ENCODE measurements at places on chromosomes 12 and 14.
A peak's percentile ranks its signal among the peaks of the same experiment; 100 is the strongest.

- DNase-seq: no peak
Measured at GRCh38 chr12:25058658-25059058, 109.8 kb upstream of the BCAT1 start.

GRCh38 chr12:109266106-109266879, 42.8 kb downstream of the FOXN4 start:
- DNase-seq: no peak

DNA sequence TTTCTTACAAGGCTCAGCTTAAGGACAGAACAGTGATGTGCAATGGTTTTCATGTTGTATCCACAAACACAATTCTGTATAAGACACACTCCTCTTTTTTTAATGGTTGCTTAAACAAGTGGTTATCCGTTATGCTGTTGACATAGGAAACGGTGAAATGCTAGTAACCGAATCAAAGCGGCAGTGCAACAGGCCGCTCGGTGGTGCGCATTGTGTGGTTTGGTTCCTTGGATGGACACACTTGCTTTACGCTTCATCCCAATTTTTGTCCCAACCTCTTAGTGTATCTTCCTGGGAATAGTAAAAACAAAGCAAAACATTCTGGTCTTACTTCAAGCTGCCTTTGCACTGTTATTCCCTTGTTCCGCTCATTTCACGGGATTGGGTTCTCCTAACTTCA, 650 bp upstream of the PTGER2 start:
- no peak for DNase-seq

GRCh38 chr14:80135305-80136088, 75.8 kb downstream of the DIO2 start:
- DNase-seq: peak; percentile 4

GRCh38 chr12:74170645-74171477, 366.8 kb upstream of the ATXN7L3B start:
- no peak for DNase-seq

All from astrocyte of the hippocampus (primary cell).